RPMI8226 (cell line): ENCODE measurements at places on chromosomes 5 and 9.

- DNase-seq: no peak
Measured at GRCh38 chr5:143083006-143083405, 312.8 kb downstream of the ARHGAP26 start.

GRCh38 chr9:86679909-86680308 lies 267.4 kb downstream of the GAS1 start:
- no peak for DNase-seq

DNA sequence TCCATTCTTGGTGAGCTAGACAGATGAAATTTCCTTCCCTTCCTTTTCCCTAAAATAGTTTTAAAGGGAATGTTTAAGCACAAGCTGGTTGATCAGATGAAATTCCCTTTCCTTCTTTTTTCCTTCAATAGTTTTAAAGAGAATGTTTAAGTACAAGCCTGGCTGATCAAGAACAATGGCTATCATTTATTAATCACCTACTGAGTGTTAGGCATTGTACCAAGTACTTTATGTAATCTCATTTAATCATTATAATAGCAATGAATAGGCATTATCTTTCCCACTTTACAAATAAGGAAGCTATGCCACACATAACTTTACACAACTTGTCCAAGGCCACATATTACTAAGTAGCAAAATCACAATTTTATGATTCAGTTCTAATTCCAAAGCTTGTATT lies 152.0 kb upstream of the ACOT12 start:
- DNase-seq: no peak

- no peak for DNase-seq
Measured at GRCh38 chr5:149913436-149914419, 30.9 kb downstream of the PDE6A start.

DNA sequence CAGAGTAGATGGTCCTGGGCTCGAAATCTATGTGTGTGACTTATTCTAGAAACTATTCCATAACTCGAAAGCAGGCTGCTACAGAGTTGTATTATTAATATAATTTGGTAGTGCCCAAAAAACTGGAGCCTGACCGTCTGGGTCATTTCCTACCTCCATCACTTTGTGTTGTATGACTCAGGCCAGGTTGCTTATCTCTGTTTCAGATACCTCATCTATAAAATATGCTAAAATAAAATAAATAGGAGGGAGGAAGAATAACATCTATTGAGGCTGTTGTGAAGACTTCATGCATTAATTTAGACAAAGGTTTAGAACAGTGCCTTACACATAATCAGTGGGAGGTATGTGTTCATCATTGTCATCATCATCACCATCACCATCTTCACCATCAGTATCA lies 57.7 kb downstream of the PDE4D start:
- DNase-seq: no peak
